ENCODE measurements at places on chromosomes 5 and 9.

DNA sequence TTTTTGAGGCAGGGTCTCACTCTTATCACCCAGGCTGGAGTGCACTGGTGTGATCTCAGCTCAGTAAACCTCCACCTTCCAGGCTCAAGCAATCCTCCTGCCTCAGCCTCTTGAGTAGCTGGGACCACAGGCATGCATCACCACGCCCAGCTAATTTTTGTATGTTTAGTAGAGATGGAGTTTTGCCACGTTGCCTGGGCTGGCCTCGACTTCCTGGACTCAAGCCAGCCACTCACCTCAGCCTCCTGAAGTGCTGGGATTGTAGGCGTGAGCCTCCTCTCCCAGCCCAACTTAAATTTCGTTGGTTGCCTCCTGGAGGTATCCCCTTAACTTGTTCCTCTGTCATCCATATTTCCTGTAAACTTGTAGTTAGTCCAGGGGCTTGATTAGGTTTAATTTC, 47.2 kb downstream of the RAB24 start:
- DNase-seq = no peak

GRCh38 chr9:101176384-101176783, 147.9 kb downstream of the PLPPR1 start:
- DNase-seq = no peak

GRCh38 chr9:128087262-128087661, 19.2 kb downstream of the SLC25A25 start:
- DNase-seq = no peak

- no peak for DNase-seq
Measured at GRCh38 chr5:119370486-119370885, 14.7 kb downstream of the TNFAIP8 start.

DNA sequence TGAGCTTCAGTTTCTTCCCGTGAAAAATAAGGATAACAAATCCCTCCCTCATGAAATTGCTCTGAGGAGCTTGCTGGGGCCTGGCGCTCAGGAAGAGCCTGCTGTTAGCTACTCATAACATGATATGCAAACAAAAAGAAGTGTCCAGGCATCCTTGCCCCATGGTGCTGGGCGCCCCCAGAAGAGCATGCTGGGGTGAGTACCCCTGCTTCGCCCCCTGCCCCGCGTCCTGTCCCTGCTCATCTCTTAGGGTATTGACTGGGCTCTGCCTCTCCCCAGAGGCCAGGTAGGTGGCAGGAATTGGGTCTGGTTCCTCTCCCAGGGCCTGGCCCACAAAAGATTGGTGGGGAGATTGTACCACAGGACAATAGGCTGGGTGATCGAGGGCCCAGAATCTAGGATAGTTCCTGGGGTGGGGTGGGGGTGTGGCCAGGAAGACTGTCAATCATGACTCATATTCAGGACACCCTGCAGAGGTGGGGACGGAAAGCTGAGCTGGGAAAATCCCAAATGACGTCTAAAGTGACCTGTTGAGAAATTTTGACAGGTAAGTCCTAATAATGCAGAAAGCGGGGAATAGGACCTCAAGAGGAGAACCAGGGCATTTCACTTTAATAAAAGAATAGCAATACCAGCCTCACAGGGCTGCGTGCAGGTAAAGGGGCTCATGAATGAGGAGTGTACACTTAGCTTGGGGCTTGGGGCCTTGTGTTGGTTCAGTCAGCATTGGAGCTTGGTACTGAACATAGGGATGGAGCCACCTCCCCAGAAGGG, 8.9 kb downstream of the PITX1 start:
- DNase-seq = no peak

GRCh38 chr5:71859515-71859914, 140.4 kb downstream of the CARTPT start:
- no peak for DNase-seq

DNA sequence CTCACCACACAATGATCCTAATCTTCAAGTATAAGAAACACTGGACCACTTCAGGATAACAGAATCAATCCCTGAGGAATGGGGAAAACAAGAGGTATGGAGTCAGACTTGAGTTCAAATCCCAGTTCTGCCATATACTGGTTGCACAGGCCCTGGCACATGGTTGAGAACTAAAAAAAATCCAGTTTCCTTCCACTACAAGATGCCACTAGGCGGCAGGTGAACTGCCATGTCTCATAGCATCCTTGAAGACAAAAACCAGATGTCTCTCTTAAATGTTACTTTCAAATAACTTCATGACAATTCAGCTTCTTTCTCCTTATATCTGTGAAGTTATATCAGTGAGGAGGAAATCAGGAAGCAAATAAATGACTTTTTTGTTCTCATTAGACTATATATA, 11.0 kb downstream of the DEPDC1B start:
- no peak for DNase-seq

- no peak for DNase-seq
Measured at GRCh38 chr9:107281922-107282667, 984 bp upstream of the RAD23B start.

DNA sequence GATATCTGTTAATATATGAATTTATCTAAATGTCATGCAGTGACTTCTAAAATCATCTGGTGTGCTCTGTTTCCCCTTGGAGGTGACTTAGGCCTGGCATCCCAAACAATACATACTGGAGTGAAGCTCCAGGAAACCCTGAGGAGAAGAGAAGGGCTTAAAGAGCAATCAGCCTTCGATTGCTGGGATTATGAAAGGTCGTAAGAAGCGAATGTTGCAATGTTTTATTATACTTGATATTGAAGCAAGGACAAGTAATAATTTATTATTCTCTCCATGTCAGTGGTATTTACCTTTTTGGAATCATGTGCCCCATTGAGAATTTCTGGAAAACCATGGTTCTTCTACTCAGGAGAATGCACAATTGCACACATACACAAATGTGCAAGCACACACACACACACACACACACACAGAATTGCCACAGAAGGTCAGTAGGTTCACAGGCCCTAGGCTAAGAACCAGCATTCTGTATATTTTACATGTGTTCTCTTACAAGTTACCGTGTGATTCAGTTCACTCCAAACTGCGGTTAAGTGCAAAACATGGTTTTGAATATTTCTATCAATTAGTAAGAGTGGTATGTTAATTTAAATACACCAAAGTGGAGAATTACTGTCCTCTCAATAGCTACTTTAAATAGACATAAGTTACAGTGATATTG, 79.1 kb upstream of the CDKN2B start:
- DNase-seq = no peak

- DNase-seq = no peak
Measured at GRCh38 chr5:7805379-7805778, 45.6 kb downstream of the CFAP90 start.
